Upper lobe of left lung (tissue), 6 donors: ENCODE measurements at places on chromosomes 11 and 22. TPM values are rescaled to one million over a fixed set of nuclear protein-coding genes. Genes with fewer than 3 reads are reported as not detected.

CLDN5 gene
- 726 TPM for total RNA-seq

GRAMD4 gene
- 94.1 TPM for total RNA-seq

XRRA1 gene
- total RNA-seq, result 19.3 TPM

GP1BB gene
- total RNA-seq, result 23.7 TPM

BACE1 gene
- total RNA-seq, result 29.0 TPM

PLAAT2 gene
- total RNA-seq, result 4.5 TPM

OR8B8 gene
- total RNA-seq, result not detected

CLP1 gene
- 11.6 TPM for total RNA-seq

ART1 gene
- not detected for total RNA-seq

CSTPP1 gene
- total RNA-seq, result 28.5 TPM

THY1 gene
- 30.5 TPM for total RNA-seq

FBLN1 gene
- total RNA-seq, result 153 TPM

CFAP300 gene
- total RNA-seq, result 5.1 TPM

USP2 gene
- total RNA-seq, result 2.1 TPM

CHRM1 gene
- 7.3 TPM for total RNA-seq

ZDHHC5 gene
- 54.5 TPM for total RNA-seq

YPEL1 gene
- 8.8 TPM for total RNA-seq

TBX1 gene
- 1.0 TPM for total RNA-seq

GAS2L1 gene
- total RNA-seq, result 23.0 TPM

OR8G1 gene
- total RNA-seq, result not detected

PYGM gene
- 1.9 TPM for total RNA-seq

NTM gene
- 106 TPM for total RNA-seq

SLC22A8 gene
- not detected for total RNA-seq

MIAT gene
- 8.2 TPM for total RNA-seq

CPT1B gene
- total RNA-seq, result 22.1 TPM

CARD18 gene
- total RNA-seq, result not detected

STK33 gene
- total RNA-seq, result 43.0 TPM

CXCR5 gene
- total RNA-seq, result 0.17 TPM

MMP3 gene
- not detected for total RNA-seq

ATL3 gene
- total RNA-seq, result 54.3 TPM

DCDC1 gene
- 7.3 TPM for total RNA-seq

SMTNL1 gene
- not detected for total RNA-seq

TRIM66 gene
- total RNA-seq, result 11.0 TPM

PLEKHB1 gene
- 90.1 TPM for total RNA-seq

TFIP11 gene
- total RNA-seq, result 33.8 TPM

TRAPPC4 gene
- 44.2 TPM for total RNA-seq

DEUP1 gene
- total RNA-seq, result not detected

SNX32 gene
- total RNA-seq, result not detected

MUC5AC gene
- total RNA-seq, result not detected

SYT7 gene
- total RNA-seq, result 7.3 TPM

SCARF2 gene
- total RNA-seq, result 36.7 TPM

LGR4 gene
- total RNA-seq, result 20.2 TPM

ZFTA gene
- 13.1 TPM for total RNA-seq

CCDC81 gene
- 4.0 TPM for total RNA-seq

CNGA4 gene
- 0.23 TPM for total RNA-seq

ARHGEF17 gene
- total RNA-seq, result 62.7 TPM

MS4A6A gene
- total RNA-seq, result 94.4 TPM

NADSYN1 gene
- total RNA-seq, result 59.6 TPM

CDON gene
- total RNA-seq, result 10.6 TPM

SLC25A1 gene
- 43.5 TPM for total RNA-seq

CHST1 gene
- total RNA-seq, result 1.6 TPM

FLRT1 gene
- not detected for total RNA-seq

OR5A1 gene
- total RNA-seq, result not detected
